ENCODE measurements at places on chromosomes 1 and 21.

DNA sequence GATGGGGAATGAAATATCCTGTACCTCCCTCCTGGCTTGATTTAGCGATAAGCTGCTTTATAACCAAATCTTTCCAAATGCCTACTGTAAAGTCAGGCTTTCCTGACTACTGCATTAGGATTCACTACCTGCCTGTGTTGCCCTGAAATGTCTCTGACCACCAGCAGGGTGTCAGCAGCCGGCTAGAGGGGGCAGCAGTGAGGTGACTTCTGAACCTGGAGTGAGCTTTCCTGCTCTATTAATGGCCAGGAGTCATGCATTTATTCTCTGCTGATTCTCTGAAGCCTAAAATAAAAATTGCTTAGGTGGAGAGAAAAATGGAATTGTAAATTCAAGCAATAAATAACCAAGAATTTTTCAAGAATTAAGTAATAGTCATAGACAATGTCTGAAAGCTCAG, 2.5 kb downstream of the BACE2 start:
- peak; percentile 31 for DNase-seq

GRCh38 chr1:3029991-3030662, 8.9 kb downstream of the ACTRT2 start:
- DNase-seq: no peak

DNA sequence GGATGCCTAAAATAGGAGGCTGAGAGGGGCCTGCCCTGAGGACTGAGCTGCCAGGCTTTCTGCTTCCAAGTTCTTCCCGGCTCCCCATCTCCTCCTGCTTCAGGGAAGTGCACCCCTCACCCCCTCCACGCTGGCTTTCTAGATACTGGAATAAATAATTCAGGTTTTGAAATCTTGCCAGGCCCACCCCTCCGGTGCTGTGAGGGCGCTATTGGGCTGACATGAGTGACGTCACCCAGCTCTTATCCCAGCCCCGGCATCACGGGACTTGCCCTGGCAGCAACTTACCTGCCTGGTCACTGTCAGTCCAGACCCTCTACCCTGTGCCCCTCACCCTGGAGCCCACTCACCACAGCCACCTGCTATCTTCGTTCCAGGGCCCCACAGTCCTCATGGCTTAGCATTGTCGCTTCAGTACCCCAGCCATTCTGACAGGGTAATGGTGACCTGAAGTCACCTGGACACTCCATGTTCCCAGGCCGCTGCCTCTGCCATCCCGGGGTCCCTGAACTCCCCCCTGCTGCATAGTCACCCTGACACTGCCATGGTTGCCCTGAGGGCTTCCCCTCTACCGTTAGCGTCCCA, 819 bp upstream of the GPR3 start:
- no peak for DNase-seq

- no peak for DNase-seq
Measured at GRCh38 chr1:65434760-65435159, 14.3 kb downstream of the LEPR start.

DNA sequence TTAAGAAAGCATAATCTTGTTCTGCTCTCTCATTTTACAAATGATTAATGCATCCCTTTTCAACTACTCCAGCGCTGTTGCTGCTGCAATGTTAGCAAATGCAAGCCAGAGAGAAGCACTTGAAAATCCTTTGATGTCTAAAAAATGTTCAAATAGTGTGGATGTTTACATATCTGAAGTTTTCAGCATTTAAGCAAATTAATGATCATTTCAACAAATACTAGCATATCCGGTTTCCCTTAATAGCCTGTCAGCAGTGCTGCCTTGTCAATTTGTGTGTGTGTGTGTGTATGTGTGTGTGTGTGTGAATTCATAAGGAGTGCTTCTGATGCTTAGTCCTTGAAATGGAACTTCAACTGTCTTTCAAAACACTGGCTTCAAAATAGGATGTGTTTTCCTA, 48.1 kb upstream of the WNT2B start:
- no peak for DNase-seq

DNA sequence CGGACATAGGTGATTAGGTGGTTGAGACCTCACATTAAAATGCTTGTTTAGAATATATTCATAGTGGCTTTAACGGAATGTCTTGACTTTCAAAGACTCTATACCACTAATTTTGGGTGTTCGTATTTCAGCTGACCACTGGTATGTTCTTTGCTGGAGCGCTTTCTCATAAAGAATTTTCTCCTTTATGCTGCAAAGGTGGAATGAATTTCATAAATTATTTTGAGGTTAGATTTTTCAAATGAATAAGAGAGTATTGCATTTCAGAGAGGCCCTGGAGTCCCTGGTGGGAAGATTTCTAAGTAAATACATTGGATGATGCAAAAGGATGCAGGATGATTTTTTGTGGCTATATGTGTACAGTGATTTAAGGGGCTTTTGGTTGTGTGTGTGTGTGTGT, 55.8 kb downstream of the HUNK start:
- no peak for DNase-seq

- DNase-seq: no peak
Measured at GRCh38 chr21:28776251-28776650, 216.4 kb downstream of the LTN1 start.
